Stimulated activated CD4-positive, alpha-beta T cell treated with anti-CD3 and anti-CD28 coated beads, Interleukin-4, amount 100 ng/mL, for 48 hours (primary cell): ENCODE measurements at places on chromosomes 5 and 9.

GRCh38 chr9:133489253-133490190, 10.6 kb upstream of the SLC2A6 start:
- no peak for DNase-seq

- DNase-seq: no peak
Measured at GRCh38 chr5:13439430-13439829, 505.1 kb downstream of the DNAH5 start.

DNA sequence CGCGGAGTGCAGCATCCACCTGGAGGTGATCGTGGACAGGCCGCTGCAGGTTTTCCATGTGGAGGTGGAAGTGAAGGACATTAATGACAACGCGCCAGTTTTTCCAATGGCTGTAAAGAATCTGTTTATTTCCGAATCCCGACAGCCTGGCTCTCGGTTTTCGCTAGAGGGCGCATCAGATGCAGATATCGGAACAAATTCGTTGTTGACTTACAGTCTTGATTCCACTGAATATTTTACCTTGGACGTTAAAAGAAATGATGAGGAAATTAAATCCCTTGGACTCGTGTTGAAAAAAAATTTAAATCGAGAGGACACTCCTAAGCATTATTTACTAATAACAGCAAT, 611 bp downstream of the PCDHA3 start:
- no peak for DNase-seq

GRCh38 chr9:4742246-4742645, 1.2 kb upstream of the AK3 start:
- no peak for DNase-seq

DNA sequence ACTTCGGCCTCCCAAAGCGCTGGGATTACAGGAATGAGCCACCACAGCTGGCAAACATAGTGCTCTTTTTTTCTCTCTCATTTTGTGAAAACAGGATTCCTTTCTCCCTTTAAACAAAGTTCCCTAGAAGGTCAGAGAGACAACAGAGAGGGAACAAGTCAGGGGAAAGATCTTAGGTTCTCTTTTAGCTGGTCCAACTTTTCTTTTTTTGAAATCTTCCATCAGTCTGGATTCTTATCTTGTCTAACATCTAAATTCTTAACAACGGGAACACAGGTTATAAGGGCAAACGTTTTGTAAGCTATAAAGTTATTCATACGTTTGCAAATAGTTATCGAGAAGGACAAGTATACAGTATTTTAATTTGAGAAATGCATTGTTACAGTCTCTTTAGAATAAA, 224.1 kb upstream of the TBCA start:
- DNase-seq: no peak

DNA sequence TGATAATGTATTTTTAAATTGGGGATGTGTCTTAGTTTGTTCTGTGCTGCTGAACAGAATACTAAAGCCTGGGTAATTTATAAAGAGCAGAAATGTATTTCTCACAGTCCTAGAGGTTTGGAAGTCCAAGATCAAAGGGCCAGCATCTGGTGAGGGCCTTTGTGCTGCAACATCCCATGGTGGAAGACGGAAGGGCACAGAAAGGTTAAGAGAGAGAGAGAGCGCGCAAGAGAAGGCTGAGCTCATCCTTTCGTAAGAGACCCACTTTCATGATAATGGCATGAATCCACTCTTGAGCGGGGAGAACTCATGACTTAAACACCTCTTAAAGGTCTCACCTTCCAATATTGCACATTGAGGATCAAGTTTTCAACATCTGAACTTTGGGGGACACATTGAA, 79.1 kb upstream of the GOLM1 start:
- no peak for DNase-seq

- DNase-seq: no peak
Measured at GRCh38 chr9:119736491-119737454, 367.5 kb upstream of the BRINP1 start.

DNA sequence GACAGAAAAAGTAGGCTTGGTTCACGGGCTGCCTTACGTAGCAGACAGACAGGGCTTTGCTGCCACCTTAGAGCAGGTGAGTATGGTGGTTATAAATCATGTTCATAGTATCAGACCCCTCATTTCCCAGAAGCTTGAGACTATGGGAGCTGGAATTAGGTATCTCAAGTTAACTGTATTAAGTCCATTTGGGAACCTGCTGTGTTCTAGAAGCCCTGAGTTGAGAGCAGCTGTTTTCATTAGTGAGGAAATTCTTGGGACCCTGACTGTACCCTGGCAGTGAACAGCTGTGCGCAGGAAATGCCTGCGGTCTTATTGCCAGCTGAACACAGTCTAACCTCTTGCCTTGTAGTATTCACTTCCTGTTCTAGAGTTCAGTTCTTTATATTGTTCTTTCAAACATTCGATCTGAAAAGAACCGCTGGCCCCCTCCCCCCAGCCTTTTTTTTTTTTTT, 29.8 kb downstream of the UGCG start:
- no peak for DNase-seq

- DNase-seq: no peak
Measured at GRCh38 chr5:57033103-57033502, 81.2 kb upstream of the MIER3 start.

DNA sequence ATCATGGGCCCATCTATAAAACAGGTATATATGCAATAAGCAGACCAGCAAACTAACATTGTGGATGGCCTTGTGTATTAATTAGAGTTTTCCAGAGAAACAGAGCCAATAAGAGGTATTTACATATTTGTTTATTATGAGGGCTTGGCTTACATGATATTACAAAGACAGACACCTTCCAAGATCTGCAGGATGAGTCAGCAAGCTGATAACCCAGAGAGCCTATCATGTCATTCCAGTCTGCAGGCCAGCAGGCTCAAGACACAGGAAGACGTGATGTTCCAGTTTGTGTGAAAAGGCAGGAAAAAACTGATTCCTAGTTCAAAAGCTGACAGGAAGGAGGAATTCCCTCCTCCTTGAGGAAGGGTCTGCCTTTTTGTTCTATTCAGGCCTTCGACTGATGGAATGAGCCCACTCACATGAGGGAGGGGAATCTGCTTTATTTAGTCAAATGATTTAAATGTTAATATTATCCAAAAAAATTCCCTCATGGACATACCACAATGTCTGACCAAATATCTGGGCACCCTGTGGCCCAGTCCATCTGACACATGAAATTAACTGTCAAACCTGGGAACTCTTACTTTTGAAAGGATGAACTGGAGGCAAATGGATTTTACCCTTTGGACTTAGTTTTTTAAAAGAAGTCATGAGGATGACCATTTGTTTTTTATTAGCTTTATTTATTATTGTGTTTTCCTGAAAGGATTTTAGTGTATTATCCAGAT, 161.2 kb upstream of the CHD1 start:
- no peak for DNase-seq

GRCh38 chr5:9474219-9475002, 71.5 kb downstream of the SEMA5A start:
- DNase-seq: no peak

GRCh38 chr5:143561219-143561618, 157.7 kb upstream of the NR3C1 start:
- DNase-seq: no peak

DNA sequence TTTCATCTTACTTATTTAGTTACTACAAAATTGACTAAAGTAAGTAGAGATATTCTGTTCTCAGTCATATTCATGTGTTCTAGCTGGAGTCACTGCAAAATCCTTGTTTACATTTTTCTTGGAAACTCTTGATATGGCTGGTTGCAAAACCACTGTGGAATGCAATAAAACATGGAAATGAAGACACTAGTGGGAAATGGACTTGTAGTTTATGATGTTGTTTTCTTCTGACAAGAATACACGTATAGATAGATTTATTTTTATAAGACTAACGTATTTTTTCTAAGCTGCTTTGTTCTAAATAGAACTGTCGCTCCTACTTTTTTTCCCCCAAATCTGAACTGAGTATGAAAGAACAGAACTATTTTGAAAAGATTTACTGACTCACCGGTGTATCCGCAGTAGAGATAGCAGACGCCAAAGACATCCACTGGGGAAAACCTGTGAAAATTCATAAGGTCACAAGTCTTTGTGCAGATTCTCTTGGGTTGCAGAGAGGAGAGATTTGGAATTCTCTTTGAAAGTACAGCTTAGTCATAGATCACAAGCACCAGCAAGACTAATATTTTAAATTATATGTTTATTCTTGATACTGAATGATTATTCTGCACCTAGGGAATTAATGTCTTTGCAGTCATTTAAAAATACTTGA, 119.6 kb upstream of the TAF11L2 start:
- no peak for DNase-seq

DNA sequence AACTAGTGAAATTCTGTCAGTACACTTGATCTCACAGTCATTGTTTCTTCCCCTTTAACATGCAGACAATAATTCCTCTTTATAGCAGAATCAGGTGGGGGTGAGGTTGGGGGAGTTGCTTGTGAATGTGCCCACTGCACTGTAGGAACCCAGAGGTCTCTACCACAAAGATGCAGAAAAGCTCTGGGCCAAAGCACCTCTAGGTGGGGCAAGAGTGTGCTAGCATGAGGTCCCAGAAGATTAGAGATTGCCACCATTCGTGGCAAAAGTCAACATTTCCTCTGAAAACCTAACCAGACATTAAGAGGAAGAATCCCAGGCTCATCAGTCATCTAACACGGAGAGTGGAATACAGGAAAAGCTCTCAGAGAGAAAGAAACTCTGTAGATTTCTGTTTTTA, 74.5 kb downstream of the PTCD2 start:
- no peak for DNase-seq

- DNase-seq: no peak
Measured at GRCh38 chr9:114805670-114806525, at the start of gene TNFSF15. Gene TNFSF15 (minus strand): TSS chr9:114806039. CDS start chr9:114806012, 27 bp downstream.

- DNase-seq: no peak
Measured at GRCh38 chr9:80320916-80321315, 749.2 kb downstream of the TLE4 start.

DNA sequence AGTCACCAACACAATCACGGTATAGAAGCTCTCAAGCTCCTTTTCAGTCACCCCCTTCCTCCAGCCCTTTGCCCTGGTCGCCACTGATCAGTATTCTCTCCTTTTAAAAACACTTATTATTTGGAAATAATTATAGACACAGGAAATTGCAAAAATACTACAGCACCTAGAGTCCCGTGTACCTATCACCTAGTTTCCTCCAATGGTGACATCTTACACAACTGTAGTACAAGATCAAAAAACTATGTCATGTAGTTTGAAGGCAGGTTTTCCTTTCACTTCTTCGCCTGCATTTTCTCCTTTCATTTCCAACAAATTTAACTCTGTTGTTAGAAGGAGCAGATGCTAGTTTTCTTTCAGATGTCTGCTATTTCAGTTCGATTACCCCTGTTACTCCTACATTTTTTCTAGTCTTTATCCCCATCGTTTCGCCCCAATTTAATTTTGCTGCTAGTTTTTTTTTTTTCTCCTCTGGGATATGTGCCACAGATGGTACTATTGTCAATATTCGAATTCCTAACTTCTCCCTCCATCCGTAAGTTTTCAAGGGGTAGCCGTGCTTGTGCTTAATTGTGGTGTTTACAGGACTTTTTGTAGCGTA, 612 bp upstream of the ATG10 start:
- DNase-seq: no peak

GRCh38 chr5:33032271-33033070, 321.4 kb downstream of the NPR3 start:
- no peak for DNase-seq
